H1 (cell line): ENCODE measurements at places on chromosomes 2 and 18. TPM values are rescaled to one million over a fixed set of nuclear protein-coding genes. Genes with fewer than 3 reads are reported as not detected.

DNA sequence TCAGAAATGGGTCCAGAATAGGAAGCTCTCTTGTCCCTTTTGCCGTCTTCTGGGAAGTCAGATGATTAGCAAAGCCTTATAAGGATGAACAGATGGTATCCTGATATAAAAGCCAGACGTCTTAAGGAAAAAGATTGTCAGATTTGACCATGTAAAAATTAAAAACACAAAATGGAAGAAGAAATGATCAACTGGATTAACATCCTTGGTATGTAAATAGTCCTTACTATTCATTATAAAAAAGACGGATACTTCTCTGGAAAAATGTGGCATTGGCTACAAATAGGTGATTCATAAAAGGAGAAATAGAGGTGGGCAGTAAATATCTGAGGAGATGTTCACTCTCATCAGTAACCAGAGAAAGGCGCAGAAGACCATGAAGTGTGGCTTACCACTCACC, 33.7 kb upstream of the SCLY start:
- DNase-seq: no peak

LHCGR gene
- 0.19 and 0.30 TPM in 2 replicates for polyA plus RNA-seq

GRCh38 chr2:88574445-88574844, 52.8 kb downstream of the EIF2AK3 start:
- no peak for DNase-seq

DNA sequence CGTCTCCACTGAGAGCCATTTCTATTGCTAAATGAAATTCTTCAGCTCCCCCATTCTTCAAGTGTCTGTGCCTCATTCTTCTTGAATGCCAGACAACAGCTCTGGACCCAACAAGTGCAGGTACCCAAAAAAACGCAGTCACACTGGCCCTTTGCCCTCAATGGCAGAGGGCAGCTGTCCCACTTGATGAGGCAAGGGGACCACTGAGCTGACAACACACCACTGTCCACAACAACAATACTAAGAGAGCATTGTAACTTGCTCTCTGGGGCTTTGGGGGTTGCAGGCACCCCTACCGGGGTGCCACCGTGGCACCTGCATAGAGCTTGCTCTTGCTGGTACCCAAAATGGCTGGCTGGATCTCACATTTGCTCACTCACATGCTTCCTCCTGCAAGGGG, 827.0 kb upstream of the DDX18 start:
- no peak for DNase-seq

- no peak for DNase-seq
Measured at GRCh38 chr2:46814160-46814961, 101.2 kb downstream of the MCFD2 start.

GRCh38 chr2:3078684-3079083, 298.9 kb downstream of the EIPR1 start:
- no peak for DNase-seq

- DNase-seq: no peak
Measured at GRCh38 chr2:157593411-157593810, 35.3 kb downstream of the ACVR1C start.

GRCh38 chr2:197786010-197786877, 1.1 kb upstream of the BOLL start:
- peak; percentile 92 for DNase-seq

DNA sequence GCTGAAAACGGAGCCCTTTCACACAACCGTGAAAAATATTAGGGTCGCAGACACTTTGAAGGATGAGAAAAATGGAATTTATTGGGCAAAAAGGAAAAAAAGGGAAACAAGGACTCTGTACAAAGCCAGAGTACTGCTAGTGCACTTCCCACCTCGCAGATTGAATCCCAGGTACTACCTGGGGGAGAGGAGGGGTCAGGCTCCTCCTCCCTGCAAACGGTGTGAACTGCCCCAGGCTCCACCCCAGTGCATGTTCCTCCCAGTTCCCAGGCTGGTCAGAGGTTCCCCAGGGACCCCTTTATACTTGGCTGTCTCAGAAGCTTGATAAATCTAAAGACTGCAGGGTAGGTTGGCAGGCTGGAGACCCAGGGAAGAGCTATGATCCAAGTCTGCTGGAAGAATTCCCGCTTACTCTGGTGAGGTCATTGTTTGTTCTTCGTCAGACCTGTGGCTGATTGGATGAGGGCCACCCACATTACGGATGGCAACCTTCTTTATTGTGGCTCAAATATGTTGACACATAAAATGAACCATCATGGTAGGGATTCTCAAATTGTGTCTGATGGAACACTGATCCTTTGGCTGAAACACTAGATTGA, 290.4 kb upstream of the POU3F3 start:
- DNase-seq: no peak

DNA sequence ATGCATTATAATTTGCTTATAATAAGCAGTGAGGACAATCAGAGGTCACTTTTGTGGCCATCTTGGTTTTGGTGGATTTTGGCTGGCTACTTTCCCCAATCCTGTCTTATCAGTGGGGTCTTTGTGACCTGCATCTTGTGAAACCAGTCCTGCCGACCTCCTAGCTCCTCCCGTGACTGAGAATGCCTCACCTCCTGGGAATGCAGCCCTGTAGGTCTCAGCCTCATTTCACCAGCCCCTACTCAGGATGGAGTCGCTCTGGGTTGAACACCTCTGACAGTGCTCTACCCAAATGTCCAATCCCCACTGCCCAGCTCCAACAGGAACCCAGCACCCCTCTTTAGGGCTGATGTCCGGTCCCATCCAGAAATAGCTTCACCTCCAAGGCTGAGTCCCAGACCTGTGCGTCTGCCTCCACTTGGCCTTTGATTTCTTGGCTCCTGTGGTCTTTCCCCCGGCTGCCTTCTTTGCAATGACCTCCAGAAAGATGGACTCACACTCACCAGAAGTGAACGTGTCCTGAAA, 31.3 kb upstream of the PXDN start:
- no peak for DNase-seq

- DNase-seq: no peak
Measured at GRCh38 chr2:192126426-192126825, 68.3 kb downstream of the TMEFF2 start.

RAB10 gene
- polyA plus RNA-seq: 42.6 and 54.0 TPM in 2 replicates

DNA sequence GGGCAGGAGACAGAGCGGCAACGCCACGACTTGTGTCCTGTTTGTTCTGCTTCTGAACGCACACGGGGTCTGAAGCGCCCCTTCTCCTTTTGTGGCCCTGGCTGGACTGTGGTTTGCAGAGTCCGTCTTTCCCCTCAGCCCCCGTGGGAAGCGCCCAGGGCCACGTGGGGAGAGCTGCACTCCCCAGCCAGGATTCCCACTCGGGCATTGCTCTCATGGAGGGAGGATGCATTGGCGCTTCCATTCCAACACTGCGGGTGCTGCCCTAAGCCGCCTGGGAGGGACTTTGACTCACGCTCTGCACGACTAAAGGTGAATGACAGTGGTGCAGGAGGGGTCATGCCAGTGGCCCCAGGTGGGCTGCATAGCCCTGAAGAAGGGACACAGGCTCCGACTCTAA, 52.5 kb downstream of the TIMM21 start:
- DNase-seq: no peak
